Esophagus mucosa (tissue), 1 donor: ENCODE measurements at places on chromosomes 5 and 9.

GRCh38 chr5:128081111-128081851 lies 2.3 kb upstream of the SLC12A2 start:
- ATAC-seq = no peak

GRCh38 chr5:154519359-154519758 lies 41.3 kb upstream of the HAND1 start:
- peak; percentile 62 for ATAC-seq

DNA sequence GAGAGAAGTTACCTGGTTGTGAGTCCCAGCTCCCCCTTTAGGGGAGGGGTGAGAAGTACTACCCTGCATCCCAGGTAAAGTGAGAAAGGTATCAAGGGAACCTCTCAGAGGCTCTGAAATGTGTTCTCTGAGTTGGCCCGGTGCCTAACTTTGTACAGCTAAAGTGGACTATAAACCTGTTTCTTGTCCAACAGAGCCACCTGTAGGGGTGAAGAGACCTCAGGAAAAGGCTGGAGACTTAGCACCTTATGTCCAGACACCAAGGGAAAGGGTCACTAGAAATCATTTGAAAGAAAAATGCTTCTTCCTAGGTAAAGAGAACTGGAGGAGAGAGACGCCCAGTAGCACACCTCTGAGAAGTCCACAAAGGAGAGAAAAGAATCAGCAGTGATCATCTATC lies 108.3 kb upstream of the KIF2A start:
- ATAC-seq = no peak

DNA sequence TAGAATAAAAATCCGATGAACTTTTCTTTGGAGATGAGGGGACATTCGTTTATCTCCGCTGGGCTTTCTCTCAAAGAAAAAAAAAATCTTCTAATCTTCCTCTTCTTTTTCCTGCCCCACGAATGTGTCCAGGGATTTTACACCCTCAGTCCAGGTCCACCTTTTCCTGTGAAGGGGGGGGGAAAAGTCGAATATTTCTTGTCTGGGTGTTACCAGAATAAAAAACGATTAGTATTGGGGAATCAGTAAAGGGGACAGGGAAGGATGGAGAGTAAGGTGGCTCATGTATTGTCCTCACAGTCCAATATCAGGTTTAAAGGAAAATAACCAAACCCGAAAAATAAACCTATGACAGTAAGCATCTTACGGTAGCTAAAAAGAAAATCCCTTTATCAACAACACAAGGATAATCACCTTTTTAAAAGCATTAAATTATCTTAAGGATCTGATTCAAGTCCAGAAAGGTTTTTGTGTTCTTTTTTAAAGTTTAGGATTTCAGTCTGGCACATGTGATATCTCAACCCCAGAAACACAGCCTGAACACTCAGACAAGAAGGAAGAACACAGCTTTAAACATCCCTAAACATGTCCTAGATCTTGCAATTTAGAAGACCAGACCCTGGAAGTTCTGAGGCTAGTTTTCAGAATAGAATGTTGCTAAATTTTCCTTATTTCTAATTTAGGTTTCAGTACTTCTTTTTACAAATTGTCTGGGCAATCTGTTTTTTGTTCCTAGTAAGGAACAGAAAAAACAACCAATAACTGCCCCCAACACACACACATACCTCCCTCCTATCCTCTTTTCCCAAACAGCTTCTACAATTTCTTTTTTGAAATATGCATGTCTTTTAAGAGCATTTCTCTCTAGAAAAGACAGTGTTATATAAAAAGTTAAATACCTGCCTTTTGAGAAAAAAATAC lies 1.2 kb downstream of the ZNF608 start:
- ATAC-seq = no peak

DNA sequence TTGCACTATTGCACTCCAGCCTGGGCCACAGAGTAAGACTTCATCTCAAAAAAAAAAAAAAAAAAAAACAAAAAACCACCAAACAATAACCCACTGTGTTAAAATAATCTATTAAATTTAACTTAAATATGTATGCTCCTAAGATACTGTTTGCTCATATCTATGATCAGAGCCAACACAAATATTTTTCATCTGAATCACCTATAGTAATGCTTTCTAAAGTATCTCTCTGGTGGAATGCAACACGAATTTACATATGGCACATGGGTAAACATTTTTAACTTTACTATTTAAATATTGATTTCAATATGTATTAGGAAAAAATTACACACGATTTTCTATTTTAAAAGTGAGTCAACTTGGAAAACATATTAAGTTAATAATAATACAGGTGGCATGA lies 196.4 kb downstream of the RFX3 start:
- no peak for ATAC-seq

GRCh38 chr5:159749146-159749545 lies 167.1 kb upstream of the ADRA1B start:
- no peak for ATAC-seq

GRCh38 chr5:176441921-176442323 lies 6.3 kb upstream of the FAF2 start:
- peak; percentile 18 for ATAC-seq

DNA sequence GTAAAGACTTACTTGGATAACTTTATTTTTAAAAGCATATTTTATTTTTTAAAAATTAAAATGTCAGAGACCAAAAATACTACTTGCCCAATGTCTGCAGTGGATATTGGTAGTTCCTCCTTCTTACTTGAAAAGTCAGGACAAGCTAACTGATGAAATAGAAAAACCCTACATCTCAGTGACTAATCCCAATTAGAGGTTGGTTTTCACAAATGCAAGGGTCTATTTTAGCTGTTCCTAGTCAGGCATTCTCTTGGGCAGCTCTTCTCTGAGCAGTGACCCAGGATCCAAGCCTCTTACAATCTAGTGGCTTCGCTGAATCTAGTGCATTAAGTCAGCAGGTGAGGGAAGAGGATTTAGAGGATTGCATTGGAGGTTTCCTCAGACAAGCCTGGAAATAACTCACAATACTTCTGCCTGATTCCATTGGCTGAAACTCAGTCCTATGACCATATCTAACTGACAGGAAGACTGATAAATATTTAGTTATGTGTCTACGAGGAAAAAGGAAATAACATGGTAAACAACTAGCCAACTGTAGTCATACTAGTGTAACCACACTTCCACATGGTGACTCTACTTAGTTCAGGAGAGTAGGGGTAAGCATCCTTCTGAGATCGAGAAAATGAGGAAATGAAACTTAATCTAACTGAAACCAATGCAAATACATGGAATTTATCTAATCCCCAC lies 34.2 kb upstream of the MIER3 start:
- ATAC-seq = peak; percentile 39

GRCh38 chr9:132732326-132733259 lies 62.3 kb downstream of the GTF3C4 start:
- ATAC-seq = peak; percentile 21

DNA sequence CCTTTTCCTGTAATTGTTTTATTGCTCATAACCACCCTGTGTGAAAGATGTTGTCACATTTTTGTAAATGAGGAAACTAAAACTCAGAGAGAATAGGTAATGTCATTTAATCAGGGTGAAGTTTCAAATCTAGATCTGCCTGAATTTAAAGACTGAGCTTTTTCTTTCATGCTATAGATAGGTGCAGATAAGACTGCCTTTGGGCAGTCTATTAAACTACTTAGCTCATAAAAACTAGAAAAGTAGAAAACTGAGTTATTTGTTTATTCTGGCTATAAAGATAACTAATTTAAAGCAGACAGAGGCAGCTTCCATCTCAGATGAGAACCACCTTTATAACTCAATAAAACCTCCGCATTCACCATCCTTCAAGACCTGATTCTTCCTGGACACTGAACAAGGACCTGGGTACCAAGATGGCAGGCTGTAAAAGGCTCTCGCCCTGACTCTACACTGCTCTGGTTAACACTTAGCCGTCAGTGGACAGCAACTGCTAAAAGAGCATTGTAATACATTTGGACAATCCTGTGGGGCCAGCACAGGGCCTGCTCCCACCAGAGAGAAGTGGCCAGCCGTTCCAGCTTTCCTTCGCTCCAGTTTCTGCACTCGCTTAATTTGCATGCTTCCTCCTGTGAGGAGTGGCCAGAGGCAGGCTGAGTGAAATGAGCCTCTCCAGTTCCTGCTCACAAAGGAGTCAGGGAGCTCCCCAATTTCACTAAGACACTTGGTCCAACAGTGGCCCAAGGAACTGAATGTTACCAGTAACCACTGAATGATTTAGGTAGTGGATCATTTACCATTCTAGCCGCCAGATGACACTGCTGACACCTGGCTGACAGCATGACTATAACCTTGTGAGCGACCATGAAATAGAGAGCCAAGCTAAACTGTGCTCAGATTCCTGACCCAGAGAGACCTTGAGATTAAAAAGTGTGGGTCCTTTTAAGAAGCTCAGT lies 566.4 kb downstream of the EFNA5 start:
- no peak for ATAC-seq

- no peak for ATAC-seq
Observed at GRCh38 chr5:140570488-140570887, 5.9 kb downstream of the SLC35A4 start.

DNA sequence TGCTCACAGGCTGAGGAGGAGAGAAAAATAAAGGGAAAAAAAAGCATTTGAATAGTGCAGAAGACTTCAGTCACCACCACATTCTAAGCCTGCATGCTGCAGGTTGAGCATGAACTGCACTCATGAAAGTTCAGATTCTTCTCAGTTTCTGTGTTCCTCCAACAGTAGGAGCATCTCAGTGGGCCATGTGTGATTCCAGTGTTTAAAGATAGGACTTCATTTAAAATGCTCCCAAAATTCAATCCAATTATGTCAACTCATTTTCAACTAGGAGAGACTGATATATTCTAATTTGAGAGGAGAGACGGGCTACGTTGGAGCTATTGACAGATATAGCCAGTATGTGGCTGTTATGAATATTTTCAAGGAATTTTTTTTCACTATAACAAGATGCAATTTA lies 186.8 kb downstream of the HCN1 start:
- ATAC-seq = no peak

GRCh38 chr5:38382898-38383297 lies 124.5 kb downstream of the EGFLAM start:
- ATAC-seq = peak; percentile 88

DNA sequence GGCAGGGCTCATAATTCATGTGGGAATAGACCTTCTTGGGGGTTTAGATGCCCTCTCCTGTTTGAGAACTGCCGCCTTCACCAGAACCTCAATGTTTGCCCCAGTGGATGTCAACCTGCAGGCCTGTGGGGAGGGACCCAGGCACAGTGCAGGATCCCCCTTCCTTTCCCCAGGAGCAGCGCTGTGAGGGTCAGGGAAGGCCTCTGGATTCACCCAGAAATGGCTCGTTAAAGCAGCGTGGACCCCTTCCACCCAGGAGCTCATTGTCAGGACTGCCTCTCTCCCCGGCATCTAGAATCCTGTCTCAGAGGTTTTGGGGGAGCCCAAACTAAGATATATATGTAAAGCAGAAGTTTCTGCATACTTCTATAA lies 188.3 kb downstream of the GADD45G start:
- ATAC-seq = no peak

DNA sequence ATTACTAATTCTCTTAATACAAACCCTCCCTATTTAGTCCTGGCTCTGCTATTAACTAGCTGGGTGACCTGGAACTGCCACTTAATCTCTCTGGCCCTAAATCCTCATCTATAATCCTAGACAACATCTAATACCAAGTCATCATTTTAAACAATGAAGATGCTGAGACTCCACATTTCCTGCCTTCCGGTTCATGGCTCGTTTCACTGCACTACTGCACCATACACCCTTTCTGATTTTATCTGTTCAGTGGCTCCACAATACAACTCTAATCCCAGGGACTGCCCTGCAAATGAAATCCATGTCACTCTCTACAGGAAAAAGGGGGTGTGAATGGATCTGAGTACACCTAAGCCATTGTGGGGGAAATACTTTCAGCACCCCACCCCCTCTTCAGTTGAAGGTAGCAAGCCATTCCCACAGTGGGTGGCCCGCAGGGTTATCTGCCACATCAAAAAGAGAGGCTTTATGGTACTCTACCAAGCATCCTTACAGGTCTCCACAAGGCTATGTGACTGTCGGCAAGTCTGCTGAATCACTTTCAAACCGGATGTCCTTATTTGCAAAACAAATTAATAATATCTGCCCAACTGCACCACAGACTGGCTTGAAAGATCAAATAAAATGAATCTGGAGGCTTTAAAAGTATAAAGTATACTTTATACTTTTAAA lies 89.5 kb downstream of the EPB41L4A start:
- ATAC-seq = peak; percentile 85

DNA sequence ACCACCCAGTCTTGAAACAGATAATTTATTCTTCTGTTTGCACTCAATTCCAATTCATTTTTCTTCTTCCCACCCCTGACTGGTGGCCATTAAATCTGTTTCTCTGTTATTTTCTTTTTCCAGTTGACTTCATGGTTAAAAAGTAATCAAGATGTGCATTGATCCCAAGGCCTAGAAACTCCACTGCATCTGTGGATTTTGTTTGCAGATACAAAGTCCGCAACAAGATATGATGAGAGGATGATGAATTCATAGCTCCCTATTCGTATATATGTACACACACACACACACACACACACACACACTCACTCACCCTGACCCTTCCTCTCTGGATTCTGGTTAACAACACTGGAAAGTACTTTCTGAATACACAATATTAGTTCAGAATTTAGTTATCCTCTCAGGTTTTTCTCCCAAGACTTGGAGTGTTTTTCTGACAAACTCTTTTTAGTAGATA lies 52.4 kb downstream of the CD180 start:
- ATAC-seq = no peak

DNA sequence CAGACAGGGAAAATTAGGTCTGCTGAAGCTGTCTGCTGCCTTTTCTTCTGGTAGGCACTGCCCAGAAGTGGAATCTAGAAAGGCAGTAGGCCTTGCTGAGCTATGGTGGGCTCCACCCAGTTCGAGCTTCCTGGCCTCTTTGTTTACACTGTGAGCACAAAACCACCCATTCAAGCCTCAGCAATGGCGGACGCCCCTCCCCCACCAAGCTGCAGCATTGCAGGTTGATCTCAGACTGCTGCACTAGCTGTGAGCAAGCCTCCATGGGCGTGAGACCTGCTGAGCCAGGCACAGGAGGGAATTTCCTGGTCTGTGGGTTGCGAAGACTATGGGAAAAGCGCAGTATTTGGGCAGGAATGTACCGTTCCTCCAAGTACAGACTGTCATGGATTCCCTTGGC lies 18.5 kb downstream of the AGTPBP1 start:
- ATAC-seq = no peak

GRCh38 chr5:139243425-139243970 lies 45.3 kb upstream of the SIL1 start:
- no peak for ATAC-seq

- no peak for ATAC-seq
Observed at GRCh38 chr9:112914524-112914923, 23.8 kb upstream of the SLC46A2 start.

- no peak for ATAC-seq
Observed at GRCh38 chr9:68851657-68852056, 146.6 kb downstream of the PIP5K1B start.

DNA sequence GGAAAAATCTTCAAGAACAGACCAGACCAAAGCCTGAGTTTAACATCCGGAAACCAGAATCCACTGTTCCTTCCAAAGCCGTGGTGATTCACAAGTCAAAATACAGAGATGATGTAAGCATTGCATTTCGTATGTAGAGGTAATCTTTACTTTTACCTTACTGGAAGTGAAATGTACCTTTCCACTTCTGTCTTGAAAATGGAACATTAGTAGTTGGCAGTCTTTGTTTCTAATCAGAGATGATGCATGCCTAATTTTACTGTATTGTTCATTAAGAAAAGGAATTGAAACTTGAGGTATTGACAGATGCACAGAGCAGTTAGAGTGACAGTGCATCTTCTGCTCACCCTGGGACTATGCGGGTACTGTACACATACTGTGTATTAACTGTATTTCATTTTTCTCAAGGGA lies 34.6 kb downstream of the HABP4 start:
- no peak for ATAC-seq
